ENCODE measurements at places on chromosomes 2 and 18.

DNA sequence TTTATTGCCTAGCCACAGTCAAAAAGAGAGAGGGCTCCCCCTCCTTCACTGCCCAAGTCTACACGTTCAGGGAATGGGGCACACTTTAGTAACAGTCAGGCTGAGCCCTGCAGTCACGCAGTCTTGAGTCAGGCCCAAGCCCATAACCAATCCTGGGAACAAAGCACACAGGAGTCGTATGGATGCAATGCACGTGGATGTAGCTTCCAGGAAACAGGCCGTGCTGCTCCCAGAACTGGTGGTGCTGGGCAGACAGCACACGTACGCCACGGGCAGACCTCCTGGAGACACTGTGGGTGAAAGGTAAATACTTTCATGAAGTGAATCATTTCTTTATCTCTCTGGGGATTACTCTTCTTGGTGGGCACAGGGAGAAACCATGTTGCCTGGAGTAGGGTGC is 30.0 kb upstream of the MBP start:
- DNase-seq: no peak

GRCh38 chr2:99260184-99260583 is 4.7 kb upstream of the LYG2 start:
- no peak for DNase-seq

- no peak for DNase-seq
Observed at GRCh38 chr18:48553236-48553635, 14.4 kb downstream of the CTIF start.

- DNase-seq: no peak
Observed at GRCh38 chr2:240304746-240305161, 130.7 kb upstream of the GPC1 start.

DNA sequence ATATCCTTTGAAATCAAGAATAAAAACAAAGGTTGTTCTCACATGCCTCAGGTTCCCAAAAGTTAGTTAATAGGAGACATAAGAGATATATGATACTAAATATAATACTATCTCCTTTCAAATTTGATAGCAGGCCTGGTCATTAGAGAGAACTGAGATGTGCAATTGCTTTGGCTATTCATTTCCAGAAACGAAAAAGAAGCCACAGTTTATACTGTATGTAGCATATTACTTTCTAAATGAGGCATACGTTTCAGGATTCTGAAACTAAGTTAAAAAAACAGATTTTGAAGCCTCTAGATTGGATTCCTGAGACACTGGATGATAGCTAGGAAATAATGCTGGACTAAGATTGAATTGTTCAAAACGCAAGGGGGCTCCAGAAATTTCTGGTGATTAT is 7.1 kb downstream of the PPP1R1C start:
- DNase-seq: no peak
